ENCODE measurements at places on chromosomes 1 and 21. TPM values are rescaled to one million over a fixed set of nuclear protein-coding genes. Genes with fewer than 3 reads are reported as not detected.

GRCh38 chr1:87203904-87204303, 124.8 kb upstream of the LMO4 start:
- no peak for DNase-seq

GRCh38 chr1:235278233-235278914, 49.6 kb downstream of the ARID4B start:
- DNase-seq, result no peak

DNA sequence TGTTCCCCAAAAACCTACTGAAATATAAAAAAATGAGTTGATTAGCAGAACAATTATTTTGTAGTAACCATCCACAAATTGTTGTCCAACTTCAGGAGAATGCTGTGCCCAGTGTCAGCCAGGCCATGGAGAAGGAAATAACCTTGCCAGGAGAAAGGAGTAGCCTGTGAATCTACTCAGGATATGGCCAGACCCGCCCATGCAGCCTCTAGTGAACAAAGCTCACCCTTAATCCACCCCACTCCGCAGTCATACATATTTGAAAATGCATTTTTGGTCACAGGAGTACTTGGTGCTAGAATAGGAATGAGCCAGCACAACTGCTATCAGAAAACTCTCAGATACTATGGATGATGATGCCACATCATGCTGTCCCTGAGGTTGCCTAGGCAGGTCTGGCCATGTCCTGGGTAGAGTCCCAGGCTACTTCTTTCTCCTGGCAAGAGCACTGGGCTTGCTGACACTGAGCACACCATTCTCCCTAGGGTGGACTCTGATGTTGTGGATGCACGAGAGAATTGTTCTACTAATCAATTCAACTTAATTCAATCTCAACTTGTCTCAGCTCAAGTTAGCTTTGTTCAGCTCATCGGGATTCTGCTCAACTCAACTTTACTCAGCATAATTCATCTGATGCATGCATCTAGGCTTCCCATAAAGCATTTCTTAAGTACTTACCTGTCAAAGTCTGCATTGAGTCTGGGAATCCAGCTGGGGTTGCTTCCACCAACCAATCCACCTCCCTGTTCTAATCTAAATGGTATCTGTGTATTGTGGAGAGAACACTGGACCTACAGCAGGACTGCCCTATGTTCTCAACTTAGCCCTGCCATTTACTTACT, 18.2 kb downstream of the STYXL2 start:
- DNase-seq, result no peak

The SLC44A5 gene
- polyA plus RNA-seq, result 0.72 TPM

The RGS4 gene
- polyA plus RNA-seq, result 1.1 TPM

Measured in keratinocyte (primary cell).